ENCODE measurements at places on chromosomes 1 and 21.
A peak's percentile ranks its signal among the peaks of the same experiment; 100 is the strongest.

DNA sequence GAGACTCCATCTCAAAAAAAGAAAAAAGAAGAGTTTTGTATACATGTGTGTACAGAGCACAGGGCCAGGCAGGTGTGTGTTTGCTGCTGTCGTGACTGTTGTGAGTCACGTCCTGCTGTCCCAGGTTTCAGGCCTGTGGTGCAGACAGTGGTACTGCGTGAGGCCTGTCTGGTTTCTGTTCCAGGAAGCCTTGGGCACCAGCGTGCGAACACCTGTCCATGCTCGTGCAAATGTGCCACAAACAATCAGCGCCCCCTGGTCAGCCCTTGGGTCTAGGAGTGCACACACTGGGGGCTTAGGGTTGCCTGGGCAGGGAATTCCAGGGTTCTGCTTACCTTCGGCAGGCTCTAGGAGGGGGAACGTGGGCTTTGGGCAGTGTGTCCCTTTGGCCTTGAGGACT is 16.9 kb downstream of the GPR157 start:
- no peak for DNase-seq

- DNase-seq = no peak
Measured at GRCh38 chr1:99180915-99181314, 83.4 kb upstream of the PLPPR4 start.

DNA sequence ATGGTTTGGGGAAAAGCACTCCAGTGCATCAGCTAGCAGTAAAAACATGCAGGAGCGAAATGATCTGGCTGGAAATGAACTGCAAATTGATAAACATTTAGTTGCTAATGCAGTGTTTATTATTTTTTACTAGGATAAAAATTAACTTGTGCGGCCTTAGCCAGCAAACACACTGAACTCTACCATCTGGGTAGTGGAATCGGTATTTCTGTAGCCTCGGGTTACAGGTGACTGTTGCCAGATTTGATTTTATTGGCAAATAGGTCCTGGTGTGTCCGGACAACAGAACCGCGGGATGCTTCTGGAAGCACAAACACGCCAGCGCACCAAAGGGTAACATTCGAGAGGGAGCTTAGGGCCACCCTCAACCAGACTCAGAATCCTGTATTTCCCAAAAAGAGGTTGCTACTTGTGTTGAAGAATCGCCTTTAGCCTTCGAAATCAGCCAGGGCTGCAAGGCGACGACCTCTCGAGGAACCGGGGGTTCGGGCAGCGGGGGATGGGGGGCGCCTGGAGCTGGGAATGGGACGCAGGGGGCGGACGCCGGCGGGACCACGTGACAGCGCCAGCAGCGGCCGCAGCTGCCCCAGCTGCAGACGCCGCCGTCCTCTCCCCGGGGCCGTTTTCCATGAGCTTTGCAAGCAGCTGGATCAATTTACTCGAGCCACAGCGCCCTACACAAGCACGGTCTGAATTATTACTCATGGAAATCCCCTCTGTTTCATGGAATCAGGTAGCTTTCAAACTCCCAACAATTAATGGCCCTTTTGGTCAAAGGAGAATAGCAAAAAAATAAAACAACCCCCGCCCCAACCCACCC is 158.8 kb downstream of the TOMM20 start:
- peak; percentile 76 for DNase-seq

DNA sequence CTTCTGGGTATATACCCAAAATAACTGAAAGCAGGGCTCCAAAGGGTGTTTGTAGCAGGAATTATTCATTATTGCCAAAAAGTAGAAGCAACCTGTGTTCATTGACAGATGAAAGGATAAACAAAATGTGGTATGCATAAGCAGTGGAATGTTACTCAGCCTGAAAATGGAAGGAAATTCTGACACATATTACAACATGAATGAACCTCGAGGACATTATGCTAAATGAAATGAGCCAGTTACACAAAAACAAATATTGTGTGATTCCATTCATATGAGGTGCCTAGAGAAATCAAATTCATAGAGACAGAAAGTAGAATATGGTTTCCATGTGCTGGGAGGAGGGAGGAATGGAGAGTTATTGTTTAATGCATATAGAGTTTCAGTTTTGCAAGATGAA is 86.3 kb upstream of the ARTN start:
- no peak for DNase-seq

DNA sequence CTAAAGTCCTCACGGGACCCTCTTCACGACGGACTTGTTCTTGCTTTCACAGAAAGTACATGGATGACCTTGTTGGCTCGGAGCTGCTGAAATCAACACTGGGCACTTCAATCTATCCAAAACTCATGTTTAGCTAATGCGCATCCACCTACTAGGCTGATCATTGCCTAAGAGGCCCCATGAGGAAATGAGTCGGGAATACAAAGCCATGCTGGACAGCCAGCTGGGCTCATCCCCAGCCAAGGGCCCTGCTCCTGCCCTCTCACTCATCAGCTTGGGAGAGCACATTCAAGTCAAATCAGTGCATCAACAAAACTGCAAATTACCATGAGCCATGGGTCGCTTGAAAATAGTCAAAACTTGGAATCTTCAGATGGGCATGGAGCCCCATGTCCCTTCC is 14.8 kb upstream of the HEYL start:
- no peak for DNase-seq

DNA sequence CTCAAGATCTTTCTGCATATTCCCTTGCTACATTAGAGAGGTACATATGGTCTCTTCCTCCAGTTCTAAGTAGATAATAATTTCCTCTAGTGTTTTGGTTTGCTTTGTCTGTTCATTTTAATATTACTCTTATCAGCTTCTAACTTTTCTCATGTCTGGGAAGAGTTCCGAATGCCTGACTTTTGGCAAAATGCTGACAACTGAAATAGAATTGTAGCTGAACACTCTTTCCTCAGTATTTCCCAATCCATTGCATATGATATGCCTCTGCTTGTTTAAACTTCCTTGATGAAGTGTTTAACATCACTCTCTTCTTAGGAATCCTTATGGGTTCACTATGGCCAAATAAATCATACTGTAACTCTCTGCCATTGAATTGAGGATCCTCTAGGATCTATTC is 1510.1 kb downstream of the MRPL39 start:
- no peak for DNase-seq

DNA sequence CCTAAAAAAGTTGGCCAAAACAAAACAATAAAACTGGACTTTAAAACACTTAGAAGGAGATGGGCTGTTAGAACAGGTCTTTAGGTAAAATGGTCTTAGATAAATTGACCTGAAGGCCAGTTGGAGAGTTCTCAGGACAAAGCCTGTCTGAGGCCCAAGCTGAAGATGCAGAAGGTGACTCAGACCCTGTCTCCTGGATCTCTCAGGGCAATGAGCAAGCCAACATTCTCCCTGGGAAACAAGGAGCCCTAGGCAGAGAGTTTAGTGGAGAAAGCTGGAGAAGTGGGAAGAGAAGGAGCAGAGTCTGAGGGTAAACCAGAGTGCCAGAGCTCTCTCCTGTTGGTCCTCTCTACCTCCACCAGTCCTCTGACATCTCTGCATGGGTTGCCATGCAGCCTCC is 70.1 kb downstream of the FCRL5 start:
- DNase-seq = no peak

- DNase-seq = peak; percentile 82
Measured at GRCh38 chr1:109739738-109740614, 862 bp downstream of the GSTM3 start.

DNA sequence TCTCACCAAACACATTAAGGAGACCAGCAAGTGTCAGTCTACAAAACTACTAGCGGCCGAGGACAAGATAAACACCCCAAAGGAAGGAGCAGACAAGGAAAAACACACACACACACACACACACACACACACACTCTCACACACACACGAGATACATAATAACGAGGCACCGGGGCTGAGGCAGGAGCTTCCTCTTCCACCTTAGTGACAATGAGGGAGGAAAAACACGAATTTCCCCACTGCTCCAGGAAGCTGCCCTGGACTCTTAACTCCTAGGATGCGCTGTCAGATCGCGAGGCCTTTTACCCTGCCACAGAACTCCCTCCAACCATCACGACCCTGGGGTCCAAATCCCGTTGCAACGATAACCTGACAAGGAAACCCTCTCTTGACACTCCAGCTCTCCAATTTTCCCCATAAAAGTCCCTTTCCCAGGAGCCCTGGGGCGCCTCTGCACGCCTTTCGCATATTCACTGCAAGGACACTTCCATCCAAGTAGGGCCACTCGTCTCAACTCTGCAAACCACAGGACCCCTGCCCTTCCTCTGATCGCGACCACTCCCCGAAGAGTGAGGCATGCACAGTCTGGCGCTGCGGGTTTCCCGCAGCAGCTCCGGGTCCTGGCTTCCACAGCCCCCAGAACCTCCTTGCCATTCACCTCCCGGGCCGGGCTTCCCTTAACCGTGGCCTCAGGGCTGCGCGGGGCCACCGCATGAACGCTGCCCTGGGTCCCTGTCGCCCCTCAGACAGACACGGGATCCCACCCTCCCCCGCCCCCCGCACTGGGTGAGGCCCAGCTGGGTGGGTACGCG is 581 bp downstream of the ETV3 start:
- DNase-seq = no peak

- no peak for DNase-seq
Measured at GRCh38 chr1:169802888-169803287, 8.2 kb upstream of the METTL18 start.

DNA sequence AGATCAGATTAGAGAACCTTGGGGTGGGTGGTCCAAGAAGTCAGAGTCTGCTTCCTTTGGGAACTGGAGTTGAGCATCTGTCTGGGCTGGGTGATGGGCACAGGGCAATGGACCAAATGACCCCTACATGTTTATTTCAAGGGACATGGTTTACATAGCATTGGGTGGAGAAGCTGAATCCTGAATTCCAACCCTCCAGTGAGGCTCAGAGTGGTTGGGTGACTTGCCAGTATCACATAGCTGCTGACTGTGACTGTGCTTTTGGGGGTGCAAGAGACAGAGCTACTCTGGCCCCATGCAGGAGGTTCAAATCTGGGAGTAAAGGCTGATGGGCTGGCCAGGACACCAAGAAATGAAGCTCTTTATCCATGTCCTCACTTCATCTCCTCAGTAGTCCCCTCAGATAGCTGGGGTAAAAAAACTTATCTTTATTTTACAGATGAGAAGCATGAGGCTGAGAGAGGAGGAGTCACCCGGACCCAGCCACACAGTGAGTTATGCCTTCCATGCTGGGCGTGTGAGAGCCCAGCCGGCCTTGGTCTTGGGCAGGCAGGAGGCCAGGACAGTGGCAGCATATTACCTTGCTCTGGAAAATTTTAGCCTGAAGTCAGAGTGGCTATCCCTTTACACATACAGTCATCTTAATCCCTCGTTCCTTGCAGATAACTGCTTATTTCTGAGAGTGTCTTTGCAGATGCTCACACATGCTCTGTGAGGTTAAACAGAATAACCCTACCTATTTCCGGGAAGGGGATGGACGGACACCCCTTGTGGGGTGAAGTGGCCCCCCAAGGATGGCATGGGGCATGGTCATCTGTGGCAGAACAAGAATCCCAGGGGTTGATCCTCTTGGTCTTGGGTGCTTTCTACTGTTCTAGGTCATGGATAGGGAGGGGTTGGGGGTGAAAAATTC is 2.8 kb upstream of the SERINC2 start:
- no peak for DNase-seq
